ENCODE measurements at places on chromosomes 12 and 14.

DNA sequence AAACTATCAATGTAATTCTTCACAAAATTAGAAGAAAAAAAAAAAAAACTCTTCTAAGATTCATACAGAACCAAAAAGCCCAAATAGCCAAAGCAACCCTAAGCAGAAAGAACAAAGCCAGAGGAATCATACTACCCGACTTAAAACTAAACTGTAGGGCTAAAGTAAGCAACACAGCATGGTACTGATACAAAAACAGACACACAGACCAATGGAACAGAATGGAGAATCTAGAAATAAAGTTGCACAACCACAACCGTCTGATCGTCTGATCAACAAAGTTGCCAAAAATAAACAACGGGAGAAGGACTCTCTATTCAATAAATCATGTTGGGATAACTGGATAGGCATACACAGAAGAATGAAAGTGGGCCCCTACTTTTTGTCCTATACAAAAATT, 16.9 kb downstream of the CDK17 start:
- H3K27ac ChIP-seq = no peak overlapping the region
- no peaks in the 10 kb centered on the region for H3K27me3 ChIP-seq
- H3K4me3 ChIP-seq = no peak overlapping the region
- no peaks in the 10 kb centered on the region for H3K4me1 ChIP-seq
- DNase-seq = no peak
- no peaks in the 10 kb centered on the region for H3K36me3 ChIP-seq

GRCh38 chr14:94614802-94615201, 2.6 kb downstream of the SERPINA3 start:
- no peak for DNase-seq
- no peak overlapping the region for H3K27ac ChIP-seq
- H3K4me3 ChIP-seq = no peak overlapping the region
- no peaks in the 10 kb centered on the region for H3K36me3 ChIP-seq

DNA sequence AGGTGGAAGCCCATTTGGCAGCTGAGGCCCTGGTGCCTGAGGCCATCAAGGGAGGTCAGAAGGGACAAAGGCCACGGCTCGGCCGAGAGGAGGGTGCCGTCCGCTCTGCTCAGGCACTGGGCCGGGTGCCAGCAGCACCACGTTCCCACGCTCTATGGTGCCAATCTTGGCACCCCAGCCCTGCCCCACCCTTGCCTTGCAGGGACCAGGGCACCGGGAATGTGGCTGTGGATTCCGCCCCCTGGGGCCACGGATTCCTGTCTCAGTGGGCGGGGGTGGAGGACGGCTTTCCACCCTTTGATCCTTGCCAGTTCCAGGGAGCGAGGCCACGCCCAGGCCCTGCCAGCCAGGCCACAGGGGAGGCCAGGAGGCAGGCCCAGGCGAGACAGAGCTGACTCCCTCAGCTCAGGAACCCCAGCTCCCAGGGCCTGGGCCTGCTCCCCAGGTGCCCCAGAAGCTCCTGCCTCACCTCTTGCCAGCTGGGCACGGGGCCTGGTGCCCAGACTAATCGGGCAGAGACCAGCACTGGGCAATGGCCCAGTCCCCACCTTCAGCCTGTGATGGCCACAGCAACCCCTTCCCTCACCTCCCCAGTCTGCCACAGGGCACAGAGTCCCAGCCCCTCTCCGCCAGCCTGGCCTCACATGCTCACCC, 26.4 kb upstream of the GPR132 start:
- H3K36me3 ChIP-seq = no peaks in the 10 kb centered on the region
- no peak overlapping the region for H3K4me3 ChIP-seq
- no peak overlapping the region for H3K27ac ChIP-seq
- H3K4me1 ChIP-seq = peaks cover 30% of the 10 kb centered on the region
- peaks cover 13% of the 10 kb centered on the region for H3K27me3 ChIP-seq

DNA sequence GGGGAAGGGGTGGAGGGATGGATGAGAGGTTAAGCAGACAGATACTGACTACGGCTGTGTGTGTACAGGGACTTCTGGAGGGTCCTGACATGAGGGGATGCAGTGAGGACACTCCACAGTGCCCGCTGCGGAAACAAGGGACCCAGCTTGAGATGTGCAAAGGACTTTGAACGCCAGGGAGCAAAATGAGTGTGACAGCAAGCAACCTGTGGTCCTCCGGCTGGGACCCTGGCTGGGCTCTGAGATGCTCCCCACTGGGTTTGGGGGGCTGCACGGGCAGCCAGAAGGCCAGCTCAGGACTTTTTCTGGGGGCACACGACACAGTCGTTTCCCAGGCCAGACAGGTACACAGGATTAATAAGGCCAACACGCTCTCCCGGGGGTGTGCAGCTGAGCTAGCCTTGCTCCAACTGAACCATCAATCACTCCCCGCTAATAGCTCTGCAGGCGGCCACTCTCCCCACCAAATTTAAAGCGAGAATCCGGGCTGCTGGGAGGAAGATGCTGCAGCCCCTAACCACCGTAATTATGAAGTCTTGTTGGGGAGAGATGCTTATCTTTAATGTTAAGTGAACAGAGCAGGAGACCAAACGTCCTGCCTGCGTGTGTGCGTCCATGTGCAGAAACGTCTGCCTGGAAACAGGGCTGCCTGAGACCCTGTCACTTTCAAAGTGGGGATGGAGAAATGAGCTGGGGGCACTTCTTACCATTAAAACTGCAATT, 51.6 kb upstream of the DLK1 start:
- no peaks in the 10 kb centered on the region for H3K36me3 ChIP-seq
- peaks cover 16% of the 10 kb centered on the region for H3K4me1 ChIP-seq
- peak overlapping the region; percentile 21 for H3K27ac ChIP-seq
- H3K4me3 ChIP-seq = no peak overlapping the region
- H3K27me3 ChIP-seq = no peaks in the 10 kb centered on the region
- DNase-seq = no peak

DNA sequence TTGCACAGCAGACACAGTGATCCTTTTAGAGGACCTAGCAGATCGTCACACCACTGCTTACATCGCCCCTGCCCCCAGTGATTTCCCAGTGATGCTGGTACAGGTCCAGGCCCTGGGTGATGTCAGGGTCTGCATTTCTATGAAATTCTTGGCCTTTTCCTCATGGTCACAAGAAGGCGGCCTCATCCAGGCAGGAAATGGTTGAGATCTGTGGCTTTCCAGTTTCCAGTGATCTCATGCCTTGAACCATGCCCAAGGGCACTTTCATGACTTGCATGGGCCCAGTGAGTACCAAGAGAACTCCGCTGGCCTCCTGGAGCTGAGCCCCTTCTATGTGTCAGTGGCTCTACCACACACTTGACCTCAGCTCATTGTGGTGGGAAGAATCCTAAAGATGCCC, 41.9 kb upstream of the BDKRB2 start:
- DNase-seq = no peak
- no peaks in the 10 kb centered on the region for H3K4me1 ChIP-seq
- no peaks in the 10 kb centered on the region for H3K36me3 ChIP-seq
- no peak overlapping the region for H3K27ac ChIP-seq
- H3K27me3 ChIP-seq = no peaks in the 10 kb centered on the region
- H3K4me3 ChIP-seq = no peak overlapping the region

- H3K4me3 ChIP-seq = no peak overlapping the region
- DNase-seq = no peak
- H3K4me1 ChIP-seq = no peaks in the 10 kb centered on the region
- H3K27me3 ChIP-seq = no peaks in the 10 kb centered on the region
These were observed 606.9 kb downstream of the FSCB start for GRCh38 chr14:43900173-43900655.

- no peaks in the 10 kb centered on the region for H3K36me3 ChIP-seq
- DNase-seq = no peak
- H3K4me1 ChIP-seq = peaks cover 5% of the 10 kb centered on the region
- no peaks in the 10 kb centered on the region for H3K27me3 ChIP-seq
- no peak overlapping the region for H3K27ac ChIP-seq
These were observed 47.3 kb downstream of the DAD1 start for GRCh38 chr14:22541721-22542120.

- H3K27me3 ChIP-seq = no peaks in the 10 kb centered on the region
- no peak overlapping the region for H3K4me3 ChIP-seq
- DNase-seq = no peak
- no peaks in the 10 kb centered on the region for H3K4me1 ChIP-seq
These were observed 37.0 kb upstream of the SFSWAP start for GRCh38 chr12:131673888-131674257.

DNA sequence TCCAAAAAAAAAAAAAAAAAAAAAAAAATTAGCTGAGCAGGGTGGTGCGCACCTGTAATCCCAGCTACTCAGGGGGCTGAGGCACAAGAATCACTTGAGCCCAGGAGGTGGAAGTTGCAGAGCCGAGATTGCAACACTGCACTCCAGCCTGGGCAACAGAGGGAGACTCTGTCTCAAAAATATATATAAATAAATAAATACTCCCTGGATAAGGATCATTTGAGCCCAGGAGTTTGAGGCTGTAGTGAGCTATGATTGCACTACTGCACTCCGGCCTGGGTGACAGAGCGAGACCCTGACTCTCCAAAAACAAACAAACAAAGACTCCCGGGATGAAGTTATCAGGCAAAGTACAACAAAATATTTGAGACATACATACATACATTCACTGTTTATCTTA, 3.3 kb upstream of the NAA25 start:
- H3K27me3 ChIP-seq = no peaks in the 10 kb centered on the region
- no peak overlapping the region for H3K27ac ChIP-seq
- no peak for DNase-seq
- H3K36me3 ChIP-seq = no peaks in the 10 kb centered on the region

DNA sequence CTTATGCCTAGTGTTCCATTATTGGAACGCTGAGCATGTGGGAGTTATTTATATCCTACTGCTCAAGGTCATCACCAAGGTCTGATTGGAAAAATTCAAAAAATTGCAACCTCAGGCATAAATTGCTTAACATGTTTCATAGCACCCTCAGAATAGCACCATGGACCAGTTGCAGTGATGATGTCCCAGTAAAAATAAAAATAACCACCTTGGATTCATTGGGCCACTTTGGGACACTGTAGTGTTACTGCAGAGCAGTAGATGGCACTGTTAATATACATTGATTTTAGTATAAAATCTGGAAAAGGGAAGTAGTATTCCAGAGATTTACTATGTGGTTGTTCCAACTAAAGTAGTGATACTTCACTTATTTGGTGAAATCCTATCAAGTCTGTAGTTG, 31.0 kb upstream of the PTCSC3 start:
- no peak for DNase-seq
- no peak overlapping the region for H3K27ac ChIP-seq
- H3K36me3 ChIP-seq = no peaks in the 10 kb centered on the region
- H3K4me3 ChIP-seq = no peak overlapping the region
- H3K4me1 ChIP-seq = no peaks in the 10 kb centered on the region

GRCh38 chr14:64841772-64842750, 37.6 kb downstream of the SPTB start:
- H3K36me3 ChIP-seq = no peaks in the 10 kb centered on the region
- H3K4me3 ChIP-seq = no peak overlapping the region
- no peak for DNase-seq
- peaks cover 6% of the 10 kb centered on the region for H3K27me3 ChIP-seq
- no peak overlapping the region for H3K27ac ChIP-seq

- DNase-seq = no peak
- no peaks in the 10 kb centered on the region for H3K4me1 ChIP-seq
- H3K36me3 ChIP-seq = no peaks in the 10 kb centered on the region
These were observed 510.4 kb downstream of the SLC16A7 start for GRCh38 chr12:60106214-60106613.

DNA sequence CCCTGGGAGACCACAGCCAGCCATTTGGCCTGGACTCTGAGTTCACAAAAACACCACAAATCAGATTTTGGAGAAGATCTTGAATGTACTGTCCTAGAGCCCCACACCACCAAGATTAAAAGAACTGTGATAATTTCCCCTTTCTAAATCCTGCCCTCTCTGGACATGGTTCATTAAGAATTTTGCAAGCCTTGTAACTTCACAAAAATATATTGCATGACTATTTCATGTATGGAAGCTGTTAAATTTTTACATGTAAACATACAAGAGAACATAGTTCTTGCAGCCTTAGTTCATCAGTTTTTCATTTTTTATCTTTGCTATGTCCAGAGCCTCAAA, 97.0 kb downstream of the SCARB1 start:
- no peaks in the 10 kb centered on the region for H3K27me3 ChIP-seq
- H3K36me3 ChIP-seq = no peaks in the 10 kb centered on the region
- H3K27ac ChIP-seq = peak overlapping the region; percentile 82
- H3K4me3 ChIP-seq = no peak overlapping the region
- H3K4me1 ChIP-seq = peaks cover 29% of the 10 kb centered on the region
- DNase-seq = no peak

DNA sequence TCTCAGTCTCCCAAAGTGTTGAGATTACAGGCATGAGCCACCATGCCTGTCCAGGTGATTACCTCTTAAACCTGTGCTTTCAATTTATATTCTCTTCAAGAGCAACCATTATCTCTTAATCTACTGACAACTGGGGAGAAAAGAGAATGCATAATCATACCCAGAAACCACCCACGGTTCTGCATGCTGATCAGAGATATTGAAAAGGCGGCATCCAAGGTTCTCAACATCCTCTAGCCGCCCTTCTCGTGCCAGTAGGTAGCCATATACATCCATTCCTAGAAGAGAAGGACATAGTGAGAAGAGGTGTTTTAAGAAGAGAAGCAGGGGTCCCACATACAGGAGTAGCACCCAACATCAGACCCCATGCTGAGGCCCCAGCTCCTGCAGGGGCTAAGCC, 20.8 kb downstream of the ANAPC7 start:
- H3K27ac ChIP-seq = no peak overlapping the region
- no peaks in the 10 kb centered on the region for H3K27me3 ChIP-seq
- no peak overlapping the region for H3K4me3 ChIP-seq
- H3K4me1 ChIP-seq = peaks cover 25% of the 10 kb centered on the region

All from adrenal gland (tissue), 19 donors.